ENCODE measurements at places on chromosomes 11 and 22.

- no peak for DNase-seq
Observed at GRCh38 chr11:130601764-130602460, 153.5 kb downstream of the ADAMTS15 start.

GRCh38 chr11:122304973-122305372, 189.0 kb upstream of the BLID start:
- no peak for DNase-seq

DNA sequence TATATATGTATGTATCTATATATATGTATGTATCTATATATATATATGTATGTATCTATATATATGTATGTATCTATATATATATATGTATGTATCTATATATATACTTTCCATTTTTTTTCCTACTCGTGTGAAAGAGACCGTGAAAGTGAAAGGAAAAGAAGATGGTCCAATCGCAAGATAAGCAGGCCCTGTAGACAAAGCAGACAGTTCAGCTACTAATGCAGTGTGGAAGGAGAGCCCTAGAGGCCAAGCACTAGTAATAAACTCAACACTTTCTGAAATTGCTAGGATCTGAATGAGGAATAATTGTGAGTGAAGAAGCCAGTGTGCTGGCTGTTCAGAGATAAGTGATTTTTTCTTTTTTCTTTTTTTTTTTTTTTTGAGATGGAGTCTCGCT, 47.2 kb downstream of the MCHR1 start:
- no peak for DNase-seq

GRCh38 chr11:64347193-64347867, 7.3 kb downstream of the CCDC88B start:
- DNase-seq, result no peak

DNA sequence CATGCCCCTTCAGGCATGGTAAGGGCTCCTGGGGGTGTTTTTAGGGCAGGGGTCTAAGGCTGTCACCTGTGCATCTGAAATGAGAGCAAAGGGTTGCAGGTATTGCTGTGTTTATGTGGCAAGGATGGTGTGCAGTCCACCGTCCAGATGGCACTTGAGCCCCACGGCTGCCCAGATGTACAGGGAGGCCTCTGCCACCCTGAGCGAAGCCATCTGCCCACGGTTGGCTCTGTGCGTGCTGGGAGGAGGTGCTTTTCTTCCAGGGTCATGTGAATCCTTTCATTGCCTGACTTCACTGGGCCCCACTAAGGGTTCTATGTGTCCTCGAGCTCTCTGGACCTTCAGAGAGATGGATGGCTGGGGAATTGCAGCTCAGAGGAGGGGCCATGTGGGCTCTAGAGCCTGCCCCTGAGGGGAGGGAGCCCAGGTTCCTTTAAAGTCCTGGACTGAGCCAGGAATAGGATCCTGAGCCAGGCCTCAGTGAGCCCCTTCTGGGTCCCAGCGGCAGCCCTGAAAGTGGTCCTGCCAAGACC, 89.9 kb downstream of the CTTN start:
- no peak for DNase-seq

DNA sequence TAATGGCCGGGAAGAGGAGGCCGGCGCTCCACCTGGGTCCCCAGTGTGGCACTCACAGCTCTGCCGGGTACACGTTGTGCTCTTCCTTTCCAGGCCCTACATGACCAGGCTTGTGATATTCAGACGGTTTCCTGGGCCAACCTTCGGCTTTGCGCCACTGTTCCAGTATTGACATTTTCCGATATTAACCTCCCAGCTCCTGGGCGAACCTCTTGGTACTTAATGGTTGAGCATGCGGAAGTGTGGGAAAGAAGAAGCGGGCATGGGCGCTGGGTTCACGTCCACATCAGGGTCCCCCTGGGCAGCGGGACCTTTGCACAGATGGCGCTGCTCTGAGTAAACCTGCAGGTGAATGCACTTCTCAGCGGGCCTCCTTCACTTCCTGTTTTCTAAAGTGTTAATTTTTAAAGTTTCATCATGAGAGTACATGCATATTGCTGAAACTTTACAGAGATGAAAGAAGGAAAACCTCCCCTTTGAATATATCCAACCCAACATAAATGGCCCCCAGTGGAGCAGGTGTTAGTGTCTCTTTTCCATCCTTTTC, 286.7 kb downstream of the TBC1D22A start:
- no peak for DNase-seq
